ENCODE measurements at places on chromosomes 16 and 17.

DNA sequence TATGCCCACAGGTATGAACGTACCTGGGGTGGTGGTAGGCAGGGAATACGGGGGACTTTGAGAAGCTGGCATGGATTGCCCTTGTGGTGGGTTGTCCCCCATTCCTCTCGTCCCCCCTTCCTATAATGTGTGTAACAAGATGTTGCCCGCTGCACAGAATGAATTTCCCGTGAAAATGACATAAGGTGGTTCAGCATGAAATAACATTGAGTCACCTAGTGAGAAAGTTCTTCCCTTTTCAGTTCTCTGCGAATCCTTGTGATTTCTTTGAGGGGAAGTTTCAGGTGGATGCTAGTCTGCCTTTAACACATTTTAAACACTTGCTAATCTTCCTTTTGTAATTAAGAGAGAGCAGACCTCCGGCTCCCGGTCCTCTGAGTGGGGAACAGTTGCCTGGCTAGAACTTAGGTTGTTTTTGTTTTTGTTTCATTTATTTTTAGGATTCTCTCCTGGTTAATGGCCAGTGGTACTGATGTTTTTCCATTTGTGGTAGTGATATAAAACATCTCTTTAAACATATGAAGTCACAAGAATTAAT, 58.9 kb downstream of the RAP1GAP2 start:
- no peak for DNase-seq

GRCh38 chr17:56819431-56820145, 14.1 kb downstream of the C17orf67 start:
- no peak for DNase-seq

DNA sequence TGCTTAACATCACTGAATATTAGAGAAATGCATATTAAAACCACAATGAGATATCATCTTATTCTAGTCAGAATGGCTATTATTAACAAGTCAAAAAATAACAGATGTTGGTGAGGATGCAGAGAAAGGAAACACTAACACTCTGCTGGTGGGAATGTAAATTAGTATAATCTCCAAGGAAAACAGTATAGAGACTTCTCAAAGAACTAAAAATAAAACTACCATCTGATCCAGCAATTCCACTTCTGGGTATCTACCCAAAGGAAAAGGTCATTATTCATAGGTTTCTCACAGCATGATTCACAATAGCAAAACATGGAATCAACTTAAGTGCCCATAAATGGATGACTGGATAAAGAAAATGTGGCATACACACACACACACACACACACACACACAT, 166.4 kb downstream of the CEP112 start:
- DNase-seq, result no peak

DNA sequence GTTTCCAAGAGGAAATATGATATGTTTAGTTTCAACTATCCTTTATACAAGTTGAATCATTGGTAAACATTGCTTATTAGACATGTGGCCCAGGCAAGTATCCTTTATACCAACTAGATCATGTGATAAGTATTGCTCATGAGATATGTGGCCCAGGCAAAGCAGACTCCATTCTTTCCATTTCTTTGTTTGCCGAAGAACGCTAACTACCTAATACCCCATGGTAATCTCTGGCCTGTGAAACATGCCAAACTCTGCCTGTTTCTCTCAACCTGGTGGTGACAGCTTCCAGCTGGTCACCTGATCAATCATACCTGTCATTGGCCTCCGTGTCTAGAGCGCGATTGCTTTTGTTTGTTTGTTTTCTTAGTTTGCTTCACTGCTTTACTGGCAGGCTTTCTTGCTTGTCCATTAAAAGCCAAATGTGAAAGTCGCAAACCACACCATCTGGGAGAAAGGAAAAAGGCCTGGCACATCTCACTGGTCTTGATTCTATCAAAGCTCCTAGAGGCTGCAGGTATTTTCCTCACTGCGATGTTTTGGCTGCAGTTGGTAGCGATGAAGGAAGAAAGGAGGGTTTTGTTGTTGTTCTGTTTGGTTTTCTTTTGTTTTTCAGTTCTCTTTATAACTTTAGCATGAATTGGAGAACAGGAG, 686.2 kb downstream of the KCNJ2 start:
- DNase-seq, result no peak

GRCh38 chr17:63774141-63774968, at the start of gene DDX42:
TSS of gene DDX42 (plus strand) at chr17:63774170. CDS start at chr17:63787050, 12,880 bp downstream.
- peak; percentile 92 for DNase-seq

- DNase-seq, result no peak
Measured at GRCh38 chr16:86200722-86201121, 301.8 kb downstream of the IRF8 start.

- no peak for DNase-seq
Measured at GRCh38 chr16:86222547-86222946, 287.8 kb upstream of the FOXF1 start.

GRCh38 chr17:30113213-30113612, 3.4 kb upstream of the NSRP1 start:
- no peak for DNase-seq

DNA sequence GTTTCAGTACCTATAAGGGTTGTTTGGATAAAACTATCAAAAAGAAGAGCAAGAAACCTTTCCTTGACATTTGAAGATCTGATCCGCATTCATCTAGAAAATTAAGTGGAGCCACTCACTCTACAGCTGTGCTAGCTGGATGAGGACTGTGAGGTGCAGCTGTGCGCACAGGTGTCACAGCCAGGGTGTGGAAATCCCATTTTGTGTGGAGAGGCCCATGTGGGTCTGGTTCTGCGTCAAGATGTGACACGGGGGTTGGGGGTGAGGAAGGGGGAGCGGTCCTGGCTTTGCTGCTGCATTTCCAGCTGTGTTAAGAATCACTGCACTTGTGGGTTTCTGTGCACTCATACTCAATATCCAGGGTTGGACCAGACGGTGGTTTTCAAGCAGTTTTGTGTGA, 70.7 kb downstream of the CLEC16A start:
- no peak for DNase-seq

- DNase-seq, result no peak
Measured at GRCh38 chr16:90048347-90048722, 28.8 kb downstream of the PRDM7 start.

- DNase-seq, result no peak
Measured at GRCh38 chr17:6239241-6239798, 169.1 kb downstream of the WSCD1 start.

DNA sequence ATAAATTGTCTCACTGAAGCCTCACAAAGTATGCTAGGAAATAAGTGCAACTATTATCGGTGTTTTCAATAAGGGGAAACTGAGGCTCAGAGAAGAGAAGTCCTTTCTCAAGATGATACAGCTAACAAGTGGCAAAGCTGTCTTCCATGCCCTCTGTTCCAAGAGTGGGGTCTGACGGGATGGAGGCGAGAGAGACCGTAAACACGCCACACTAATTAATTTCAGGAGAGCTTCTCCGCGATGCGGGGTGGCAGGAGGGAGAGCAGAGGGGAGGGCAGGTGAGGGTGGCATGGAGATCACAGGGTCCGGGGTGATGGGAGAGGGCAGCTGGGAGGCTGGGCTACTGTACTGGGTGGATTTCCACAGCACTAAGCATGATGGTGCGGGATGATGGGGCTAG, 80.3 kb downstream of the MYH11 start:
- no peak for DNase-seq

- DNase-seq, result no peak
Measured at GRCh38 chr16:20743591-20743990, 2.0 kb upstream of the THUMPD1 start.

GRCh38 chr16:30079480-30079879, 3.7 kb downstream of the PPP4C start:
- DNase-seq, result no peak

DNA sequence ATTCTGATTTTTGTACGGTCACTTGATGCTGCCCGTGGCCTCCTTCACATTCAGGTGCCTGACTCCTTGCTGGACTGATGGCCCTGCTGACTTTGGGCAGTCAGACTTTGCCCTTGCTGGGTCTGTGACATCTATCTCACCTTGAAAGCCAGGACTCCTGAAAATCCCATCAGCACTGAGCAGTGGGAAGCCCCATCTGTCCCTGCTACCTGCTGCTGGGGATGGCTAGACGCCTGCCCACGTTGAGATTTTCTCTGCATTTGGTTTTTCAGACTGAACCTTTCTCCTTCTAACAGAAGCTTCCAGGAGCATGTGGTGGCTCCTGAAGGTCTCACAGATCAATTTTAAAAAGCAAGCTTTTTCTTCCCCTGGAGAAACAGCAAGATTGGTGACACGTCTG, 10.2 kb upstream of the ZNF18 start:
- DNase-seq, result no peak

DNA sequence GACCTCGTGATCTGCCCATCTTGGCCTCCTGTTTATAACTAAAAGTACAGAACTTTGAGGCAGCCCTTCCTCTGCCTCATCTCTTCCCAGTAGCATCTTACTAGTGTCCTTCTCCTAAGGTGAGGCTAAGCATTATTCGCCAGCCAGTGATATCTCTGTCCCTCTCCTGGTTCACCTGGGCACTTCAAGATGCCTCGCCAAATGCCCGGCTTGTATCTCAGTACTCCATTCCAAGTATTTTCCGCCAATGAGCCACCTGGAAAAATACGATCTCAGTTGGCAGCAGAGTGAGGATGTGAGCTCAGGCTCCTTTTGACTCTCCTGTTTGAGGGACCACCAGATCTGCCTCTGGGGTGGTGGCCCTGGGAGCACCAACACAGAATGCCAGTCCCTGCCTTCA, 25.9 kb upstream of the WSCD1 start:
- no peak for DNase-seq

GRCh38 chr17:69066482-69066881, 5.8 kb upstream of the ABCA9 start:
- DNase-seq, result no peak

DNA sequence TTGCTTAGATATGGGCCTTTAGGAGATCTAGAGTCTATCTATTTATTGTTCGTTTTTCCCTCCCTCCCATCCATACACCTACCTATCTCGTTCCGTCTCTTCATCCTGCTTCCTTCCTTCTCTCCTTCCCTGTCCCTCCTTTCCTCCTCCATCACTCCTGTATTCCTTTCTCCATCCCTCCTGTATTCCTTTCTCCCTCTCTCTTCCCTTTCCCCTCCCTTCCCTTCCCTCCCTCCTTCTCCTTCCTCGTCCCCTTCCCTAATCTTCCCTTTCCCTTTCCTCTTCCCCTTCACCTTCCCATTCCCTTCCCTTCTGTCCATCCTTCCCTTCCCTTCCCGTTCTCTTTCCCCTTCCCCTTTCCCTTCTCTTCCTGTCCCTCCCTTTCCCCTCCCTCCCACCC, 10.6 kb downstream of the GP2 start:
- no peak for DNase-seq

GRCh38 chr17:74595037-74595750, 3.1 kb upstream of the CD300LD start:
- no peak for DNase-seq

- DNase-seq, result no peak
Measured at GRCh38 chr17:64491034-64491860, 5.6 kb downstream of the POLG2 start.

DNA sequence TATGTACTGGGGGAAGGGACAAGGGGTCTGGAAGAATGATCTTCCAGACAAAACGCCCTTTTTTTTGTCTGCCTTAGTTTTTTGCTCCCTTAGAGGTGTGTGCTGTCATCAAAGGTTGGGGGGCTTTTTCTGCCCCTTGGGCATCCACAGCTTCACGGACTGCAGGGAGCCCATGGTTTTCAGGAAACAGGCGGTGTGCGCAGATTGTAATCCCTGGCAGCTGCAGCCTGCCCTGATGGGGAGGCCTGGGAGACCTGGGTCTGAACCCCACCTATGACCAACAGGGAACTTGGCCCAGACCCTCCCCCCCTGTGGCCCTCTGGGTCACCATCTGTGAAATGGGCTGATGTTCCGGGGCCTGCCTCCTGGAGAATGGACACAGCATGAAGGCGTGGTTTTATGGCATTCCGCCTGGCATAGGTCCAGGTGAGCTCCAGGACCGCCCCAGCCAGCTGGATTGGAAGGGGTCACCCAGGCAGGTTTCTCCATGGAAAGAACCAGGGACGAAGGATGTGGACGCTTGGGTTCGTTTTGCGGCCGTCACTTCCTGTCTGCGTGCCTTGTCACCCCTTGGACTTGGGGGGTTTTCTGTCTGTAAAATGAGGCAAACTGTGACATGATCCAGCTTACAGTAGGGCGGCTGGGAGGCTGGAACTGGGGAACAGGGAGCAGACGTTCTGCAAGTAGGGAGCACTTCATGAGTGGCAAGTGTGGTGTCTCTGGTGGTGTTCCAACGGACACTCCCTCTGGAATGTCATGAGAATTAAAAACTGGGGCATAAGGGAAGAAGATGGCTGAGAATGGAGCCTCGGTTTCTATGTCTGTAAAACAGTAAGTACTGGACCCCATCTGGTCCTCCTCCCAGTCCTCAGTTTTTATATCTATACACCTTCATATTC, 1.5 kb downstream of the CPNE2 start:
- DNase-seq, result no peak

- no peak for DNase-seq
Measured at GRCh38 chr16:15899538-15900100, 11.2 kb upstream of the CEP20 start.

DNA sequence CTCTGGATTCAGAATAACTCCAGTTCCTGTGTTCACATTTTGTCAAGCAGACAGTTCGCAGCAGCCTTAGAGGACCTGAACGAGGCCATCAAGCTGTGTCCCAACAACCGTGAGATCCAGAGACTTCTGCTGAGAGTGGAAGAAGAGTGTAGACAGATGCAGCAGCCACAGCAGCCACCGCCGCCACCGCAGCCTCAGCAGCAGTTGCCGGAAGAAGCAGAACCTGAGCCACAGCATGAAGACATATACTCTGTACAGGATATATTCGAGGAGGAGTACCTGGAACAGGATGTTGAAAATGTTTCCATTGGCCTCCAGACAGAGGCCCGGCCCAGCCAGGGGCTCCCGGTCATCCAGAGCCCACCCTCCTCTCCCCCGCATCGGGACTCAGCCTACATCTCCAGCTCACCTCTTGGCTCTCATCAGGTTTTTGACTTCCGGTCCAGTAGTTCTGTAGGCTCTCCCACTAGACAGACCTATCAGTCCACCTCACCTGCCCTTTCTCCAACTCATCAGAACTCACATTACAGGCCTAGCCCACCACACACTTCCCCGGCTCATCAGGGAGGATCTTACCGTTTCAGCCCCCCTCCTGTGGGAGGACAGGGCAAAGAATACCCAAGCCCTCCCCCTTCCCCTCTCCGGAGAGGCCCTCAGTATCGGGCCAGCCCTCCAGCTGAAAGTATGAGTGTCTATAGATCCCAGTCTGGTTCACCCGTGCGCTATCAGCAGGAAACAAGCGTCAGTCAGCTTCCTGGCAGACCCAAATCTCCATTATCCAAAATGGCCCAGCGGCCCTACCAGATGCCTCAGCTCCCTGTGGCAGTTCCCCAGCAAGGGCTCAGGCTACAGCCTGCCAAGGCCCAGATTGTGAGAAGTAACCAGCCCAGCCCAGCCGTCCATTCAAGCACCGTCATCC, 25.9 kb downstream of the CYB561 start:
- no peak for DNase-seq

DNA sequence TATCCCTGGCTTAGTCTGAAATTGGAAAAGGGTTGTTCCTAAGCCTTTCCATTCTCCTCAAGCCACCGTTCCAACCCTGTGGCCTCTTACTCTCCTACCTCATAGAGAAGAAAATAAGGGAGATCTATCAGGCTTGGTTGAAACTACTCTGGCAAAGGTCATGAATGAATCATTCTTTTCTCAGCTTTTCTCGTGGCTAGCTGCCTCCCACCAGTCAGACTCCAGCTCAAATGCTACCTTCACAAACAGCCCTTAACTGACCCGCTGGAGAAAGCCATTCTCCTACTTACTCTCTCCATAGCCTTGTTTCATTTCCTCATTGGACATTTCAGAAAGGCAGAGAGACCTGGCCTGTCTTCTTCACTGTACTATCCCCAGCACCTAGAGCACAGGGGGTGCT, 8.9 kb downstream of the MYH10 start:
- no peak for DNase-seq

- peak; percentile 44 for DNase-seq
Measured at GRCh38 chr17:29143894-29144293, 36.3 kb downstream of the MYO18A start.

- peak; percentile 88 for DNase-seq
Measured at GRCh38 chr16:57938936-57939871, 31.7 kb downstream of the CNGB1 start.
